Ovary (tissue), 10 donors: ENCODE measurements at places on chromosomes 3 and 15. TPM values are rescaled to one million over a fixed set of nuclear protein-coding genes. Genes with fewer than 3 reads are reported as not detected.
A peak's percentile ranks its signal among the peaks of the same experiment; 100 is the strongest.

GRCh38 chr3:157220211-157220610, 60.3 kb upstream of the CCNL1 start:
- DNase-seq: no peak

DNA sequence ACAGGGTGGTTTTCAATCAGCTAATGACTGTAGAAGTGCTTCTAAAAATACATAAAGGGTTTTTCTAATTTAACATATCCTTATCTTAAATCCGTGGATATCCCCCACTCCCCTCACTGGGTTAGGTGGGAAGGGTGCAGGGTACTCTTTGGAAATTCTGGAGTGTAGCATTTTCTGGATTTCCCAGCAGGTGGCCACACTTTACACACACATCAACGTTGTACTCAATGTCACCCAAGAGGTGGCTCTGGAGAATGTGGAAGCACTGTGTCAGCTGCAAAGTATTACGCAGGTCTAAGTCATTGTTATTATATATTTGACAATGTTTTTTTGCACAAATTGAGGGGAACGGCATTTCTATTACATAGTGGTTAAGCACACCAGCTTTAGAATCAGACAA, 168.8 kb downstream of the CHDH start:
- no peak for DNase-seq

DNA sequence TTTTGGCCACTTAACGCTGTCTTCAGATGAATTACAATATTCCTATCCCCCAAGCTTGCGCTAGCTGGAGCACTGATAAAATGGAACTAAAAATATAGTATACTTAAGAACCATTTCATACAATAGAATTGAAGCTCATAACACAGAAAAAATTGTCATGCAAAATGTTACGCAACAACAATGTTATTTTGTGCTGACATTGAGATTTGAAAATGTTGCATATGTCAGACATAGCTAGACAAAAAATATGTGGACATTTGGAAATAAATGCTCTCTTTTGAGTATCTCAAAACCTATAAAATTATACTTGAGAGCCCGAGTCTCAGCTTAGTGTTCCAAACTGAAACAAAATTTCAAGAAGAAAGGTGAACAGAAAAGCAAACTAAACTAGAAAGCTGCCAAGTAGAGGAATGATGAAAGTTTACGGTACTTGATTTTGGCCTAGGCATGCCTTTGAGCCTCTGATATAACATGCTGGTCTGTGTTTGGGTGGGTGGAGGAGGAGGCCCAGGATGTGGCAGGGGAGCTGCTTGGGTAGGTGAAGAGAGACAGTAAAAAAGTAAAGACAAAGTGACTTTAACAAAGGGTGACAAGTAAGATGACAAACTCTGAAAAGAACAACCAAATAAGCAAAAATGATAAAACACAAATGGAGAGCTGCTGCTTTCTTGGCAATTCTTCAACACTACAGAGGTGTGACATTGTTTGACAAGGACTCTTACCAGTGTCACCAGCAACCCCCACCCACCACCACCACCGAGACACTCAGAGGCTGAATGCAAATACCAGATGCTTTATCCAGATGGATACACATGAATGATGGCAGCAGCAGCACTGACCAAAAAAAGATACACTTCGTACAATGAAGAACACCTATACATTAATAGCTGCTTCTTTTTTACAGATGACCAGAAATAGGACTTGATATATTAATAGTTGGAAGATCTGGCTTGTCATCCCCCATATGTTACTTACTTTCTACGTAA, 129.3 kb upstream of the FEZF2 start:
- DNase-seq: no peak

DNA sequence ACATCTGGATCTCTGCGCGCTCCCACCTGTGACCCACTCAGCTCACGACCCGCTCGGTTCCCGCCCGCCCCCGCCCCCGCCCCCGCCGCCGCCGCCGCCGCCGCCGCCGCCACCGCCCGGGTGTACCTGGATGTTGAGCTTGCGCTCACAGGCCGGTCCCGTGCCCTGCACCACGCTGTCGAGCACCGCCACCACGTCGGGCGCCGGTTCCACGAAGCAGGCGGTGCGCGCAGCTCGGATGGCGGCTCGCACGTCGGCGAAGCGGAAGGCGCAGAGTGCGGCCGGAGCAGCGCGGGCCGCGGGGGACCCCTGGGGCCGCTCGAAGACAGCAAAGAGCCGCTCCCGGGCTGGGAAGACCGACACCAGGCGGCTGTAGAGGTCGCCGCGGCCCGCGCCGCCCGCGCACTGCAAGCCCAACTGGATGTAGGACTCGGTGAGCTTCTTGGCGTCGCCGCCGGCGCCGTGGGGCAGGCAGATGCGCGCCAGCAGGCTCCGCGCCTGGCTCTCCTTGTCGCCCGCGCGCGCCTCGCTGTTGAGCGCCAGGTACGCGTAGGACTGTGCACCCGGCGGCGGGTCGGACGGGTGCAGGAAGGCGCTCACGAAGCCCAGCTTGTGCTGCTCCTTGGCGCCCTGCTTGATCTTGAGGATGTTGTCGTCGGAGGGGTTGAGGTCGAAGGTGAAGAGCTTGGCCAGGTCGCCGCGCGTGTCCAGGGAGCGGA, 1.1 kb downstream of the PLXND1 start:
- peak; percentile 80 for DNase-seq

- DNase-seq: no peak
These were observed 27.9 kb downstream of the FEM1B start for GRCh38 chr15:68305420-68305871.

DNA sequence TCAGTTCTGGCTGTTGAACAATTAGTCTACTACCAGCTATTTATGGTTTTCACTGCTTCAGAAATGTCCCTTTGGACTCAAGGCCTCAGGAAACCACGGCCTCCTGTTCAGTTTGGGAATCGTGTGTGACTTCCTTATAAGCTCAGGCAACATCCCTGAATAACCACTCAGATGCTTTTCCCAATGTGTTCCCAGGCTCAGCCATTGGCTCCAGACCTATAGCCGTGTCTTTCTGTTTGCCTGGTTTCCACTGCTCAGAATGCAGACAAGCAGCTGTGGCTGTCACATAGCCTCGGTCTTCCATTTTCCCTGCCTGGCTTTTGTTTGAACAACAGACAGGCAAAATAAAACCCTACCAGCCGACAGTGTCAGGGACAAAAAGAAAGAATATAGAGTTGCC, 63.2 kb upstream of the ATP2B2 start:
- no peak for DNase-seq

DNA sequence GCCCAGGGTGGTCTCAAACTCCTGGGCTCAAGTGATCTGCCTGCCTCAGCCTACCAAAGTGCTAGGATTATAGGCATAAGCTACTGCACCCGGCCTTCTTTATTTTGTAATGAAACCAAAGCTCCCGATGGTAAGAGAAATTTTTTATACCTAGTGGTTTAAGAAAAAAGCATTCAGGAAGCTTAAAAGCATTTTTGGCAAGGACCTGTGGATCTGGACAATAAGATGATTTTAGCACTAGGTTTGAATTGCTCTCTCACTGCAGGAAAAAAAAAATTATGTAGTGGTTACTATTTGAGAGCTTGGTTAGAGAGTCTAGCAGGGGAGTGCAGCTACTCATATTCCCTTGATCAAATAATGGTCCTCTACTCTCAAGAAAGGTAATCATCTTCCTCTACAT, 64.9 kb upstream of the PIK3R4 start:
- no peak for DNase-seq

DNA sequence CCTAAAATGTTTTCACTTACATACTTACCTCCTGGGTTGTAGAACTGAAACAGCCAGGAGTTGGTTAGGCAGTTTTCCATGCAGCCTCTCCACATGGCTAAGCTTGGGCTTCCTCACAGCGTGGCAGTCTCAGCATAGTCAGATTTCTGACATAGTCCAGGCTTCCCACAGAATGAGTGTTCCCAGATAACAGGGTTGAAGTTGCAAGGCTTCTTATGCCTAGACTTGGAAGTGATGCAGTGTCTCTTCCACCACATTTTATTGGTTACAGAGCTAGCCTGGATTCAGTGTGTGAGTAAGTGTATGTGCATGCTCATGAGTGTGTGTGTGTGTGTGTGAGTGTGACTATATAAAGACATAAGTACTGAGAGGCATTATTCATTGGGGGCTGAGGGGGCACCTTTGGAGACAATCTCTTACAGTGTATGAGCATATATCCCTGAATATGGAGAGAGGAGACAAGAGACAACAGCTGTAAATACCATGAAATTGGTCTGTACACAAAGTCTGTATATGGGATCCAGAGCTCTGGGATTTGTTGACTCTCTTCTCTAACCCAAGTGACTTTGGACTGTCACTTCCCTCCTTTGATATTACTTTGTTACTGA, 78.1 kb downstream of the ZNF621 start:
- no peak for DNase-seq

GOLGA8T gene
- not detected for polyA plus RNA-seq

GNAT1 gene
- polyA plus RNA-seq: not detected

CCDC71 gene
- polyA plus RNA-seq: 6.9 TPM

CCR8 gene
- polyA plus RNA-seq: not detected
